ENCODE measurements at places on chromosomes 6 and 20.

GRCh38 chr6:10071631-10072220, 343.1 kb downstream of the TFAP2A start:
- no peak for DNase-seq

DNA sequence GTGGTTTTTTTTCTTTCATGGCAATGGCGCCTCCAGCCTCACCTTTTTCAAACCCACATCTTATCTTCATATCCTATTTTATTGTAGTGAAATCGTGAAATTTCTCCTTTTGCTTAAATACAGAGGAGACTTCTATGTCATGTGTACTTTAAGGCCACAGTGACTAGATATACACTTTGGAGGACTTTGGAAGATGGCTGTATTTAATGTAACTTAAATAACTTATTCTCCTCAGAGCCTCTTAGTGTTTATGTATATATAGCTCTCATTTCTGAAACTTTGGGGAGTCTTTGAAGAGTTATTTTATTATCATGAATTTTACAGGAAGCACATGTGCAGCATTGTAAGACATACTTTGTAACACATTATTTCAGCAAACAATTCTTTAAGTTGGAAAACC, 968 bp downstream of the LAMA2 start:
- no peak for DNase-seq

GRCh38 chr6:100700009-100700408, 181.1 kb downstream of the ASCC3 start:
- DNase-seq = no peak

DNA sequence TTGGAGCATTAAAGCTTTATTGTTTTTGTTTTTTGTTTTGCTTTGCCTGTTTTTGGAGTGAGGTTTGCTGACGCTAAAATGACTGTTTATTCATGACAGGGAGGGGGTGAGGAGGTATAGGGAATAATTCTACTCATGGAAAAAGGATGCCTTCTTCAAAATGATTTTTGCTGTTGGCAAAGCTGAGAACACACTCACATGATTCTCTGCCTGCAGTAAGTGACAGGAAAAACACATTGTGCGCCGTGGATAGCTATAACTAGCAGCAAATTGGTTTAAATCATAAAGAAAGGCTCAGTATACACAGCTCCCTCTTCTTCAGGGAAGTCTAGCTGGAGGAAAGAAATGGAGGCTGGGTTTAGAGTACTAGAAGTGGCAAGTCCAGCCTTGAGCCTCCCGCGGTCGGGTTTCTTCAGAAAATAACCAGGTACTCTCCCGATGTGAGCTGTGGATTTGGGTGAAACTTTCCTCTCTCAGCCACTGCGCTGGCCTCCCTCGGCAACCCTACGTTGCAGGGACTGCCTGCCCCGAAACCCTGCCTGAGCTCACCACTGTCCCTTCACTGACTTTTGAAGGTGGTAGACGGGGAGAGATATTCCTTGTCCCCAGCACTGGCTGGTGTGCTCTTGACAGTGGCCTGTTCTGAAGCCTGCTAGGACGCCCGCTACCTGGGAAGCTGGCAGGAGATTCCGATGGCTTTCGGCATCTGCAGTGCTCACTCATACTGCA, 278.2 kb downstream of the NRN1 start:
- DNase-seq = no peak

- no peak for DNase-seq
Observed at GRCh38 chr20:37396416-37397075, 50.6 kb downstream of the SRC start.

GRCh38 chr6:167336844-167337630, 12.2 kb downstream of the TTLL2 start:
- no peak for DNase-seq

DNA sequence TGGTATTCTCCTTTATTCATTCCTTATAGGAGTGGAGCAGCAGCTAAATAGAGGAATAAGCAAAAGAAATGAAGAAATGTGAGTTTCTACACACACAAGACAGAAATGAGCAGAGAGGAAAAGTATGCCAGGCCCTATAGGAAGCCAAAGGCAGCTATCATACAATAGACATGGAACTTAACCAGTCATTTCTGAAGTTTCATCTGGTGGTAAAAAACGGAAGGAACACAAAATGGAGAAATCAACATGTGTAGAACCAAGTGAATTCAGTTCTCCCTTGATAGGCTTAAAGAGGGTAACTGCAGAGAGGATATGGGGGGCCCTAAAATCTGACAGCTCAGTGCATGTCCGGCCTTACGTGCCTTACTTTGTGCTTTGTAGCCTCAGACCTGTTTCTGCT, 44.6 kb downstream of the TSBP1 start:
- no peak for DNase-seq

DNA sequence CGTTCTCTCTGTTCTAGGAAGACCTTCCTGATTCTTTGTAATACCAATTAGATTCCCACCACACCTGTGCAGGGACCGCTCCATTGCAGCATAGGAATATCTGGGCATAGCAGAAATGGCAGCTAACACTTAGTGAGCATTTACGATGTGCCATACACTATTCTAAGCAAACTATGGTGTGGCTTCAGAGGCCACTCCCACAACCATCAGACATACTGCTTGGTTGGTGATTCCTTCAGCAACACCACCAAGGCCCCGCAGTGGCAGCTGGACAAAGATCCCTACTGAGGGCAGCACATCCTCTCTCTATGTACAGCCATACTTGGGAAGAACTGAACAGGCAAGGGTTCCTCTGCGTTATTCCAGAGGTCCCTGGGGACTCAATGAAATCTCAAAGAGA, 6.2 kb downstream of the KCNK5 start:
- no peak for DNase-seq

GRCh38 chr6:11922901-11923300, 89.2 kb upstream of the HIVEP1 start:
- DNase-seq = peak; percentile 54

DNA sequence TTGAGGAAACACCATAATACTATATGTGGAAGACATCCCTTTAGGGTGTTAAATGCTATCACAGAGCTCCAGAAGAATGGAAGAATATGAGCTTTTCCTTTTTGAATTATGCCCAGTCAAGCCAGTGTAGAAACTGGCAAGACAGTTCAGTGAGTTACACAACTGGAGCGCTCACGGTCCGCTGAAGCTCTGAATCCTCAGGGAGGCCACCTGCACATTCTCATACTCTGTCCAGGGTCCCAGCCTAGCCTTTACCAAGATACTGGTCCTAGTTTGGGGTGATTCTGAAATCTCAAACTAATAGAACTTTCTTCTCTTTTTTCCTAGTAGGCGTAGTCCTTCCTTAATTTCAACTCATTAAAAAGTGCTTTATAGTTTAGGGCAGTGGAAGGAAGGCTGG, 51.3 kb downstream of the ALDH8A1 start:
- DNase-seq = no peak

DNA sequence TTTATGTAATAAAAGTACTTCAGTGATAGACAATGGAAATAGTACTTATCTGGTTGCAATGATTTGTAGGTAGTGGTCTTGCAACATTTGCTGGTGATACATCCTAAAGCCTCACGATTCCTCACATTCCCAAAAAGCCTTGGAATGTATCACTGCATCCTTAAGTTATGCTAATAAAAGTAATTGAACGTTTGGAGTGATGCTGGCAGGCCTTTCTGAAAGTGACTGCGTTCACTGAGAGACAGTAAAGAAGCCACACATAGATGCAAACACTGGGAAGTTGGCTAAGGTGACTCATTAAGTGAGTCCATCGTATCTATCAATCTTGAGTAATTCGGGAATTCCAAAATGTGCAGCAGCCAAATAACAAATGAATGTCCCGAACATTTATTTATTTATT, 444.1 kb upstream of the SOX4 start:
- DNase-seq = peak; percentile 93

DNA sequence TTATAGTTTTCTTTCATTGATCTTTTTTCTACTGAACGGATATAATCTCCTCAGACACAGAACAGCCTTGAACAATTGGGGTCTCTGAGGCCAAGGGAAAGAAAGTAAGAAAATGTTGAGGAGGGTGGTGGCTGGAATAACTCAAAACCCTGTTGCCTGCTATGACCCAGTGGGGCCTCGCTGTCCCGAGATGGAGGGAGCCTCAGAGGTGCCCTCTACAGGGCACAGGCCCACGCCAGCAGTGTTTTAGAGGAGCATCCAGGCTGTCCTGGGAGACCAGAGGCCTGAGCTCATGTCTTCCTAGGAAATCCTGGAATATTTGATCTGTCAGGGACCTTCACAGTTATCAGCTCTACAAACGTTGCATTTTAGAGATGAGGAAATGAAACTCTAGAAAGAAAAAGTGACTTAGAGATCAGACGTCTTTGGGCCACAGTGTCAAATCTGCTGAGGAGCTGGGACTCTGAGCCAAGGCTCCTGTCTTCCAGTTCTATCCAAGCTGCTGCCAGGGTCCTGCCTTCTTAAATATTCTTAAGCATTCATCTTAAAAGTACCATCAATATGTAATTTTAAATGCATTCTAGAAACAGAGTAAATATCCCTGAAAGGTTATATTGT, 26.3 kb downstream of the ALDH5A1 start:
- DNase-seq = peak; percentile 27

- peak; percentile 14 for DNase-seq
Observed at GRCh38 chr6:154806804-154807203, 73.6 kb downstream of the SCAF8 start.

- no peak for DNase-seq
Observed at GRCh38 chr6:88748141-88748540, 215.3 kb downstream of the RNGTT start.

- peak; percentile 59 for DNase-seq
Observed at GRCh38 chr6:144248003-144248402, 37.1 kb upstream of the UTRN start.

DNA sequence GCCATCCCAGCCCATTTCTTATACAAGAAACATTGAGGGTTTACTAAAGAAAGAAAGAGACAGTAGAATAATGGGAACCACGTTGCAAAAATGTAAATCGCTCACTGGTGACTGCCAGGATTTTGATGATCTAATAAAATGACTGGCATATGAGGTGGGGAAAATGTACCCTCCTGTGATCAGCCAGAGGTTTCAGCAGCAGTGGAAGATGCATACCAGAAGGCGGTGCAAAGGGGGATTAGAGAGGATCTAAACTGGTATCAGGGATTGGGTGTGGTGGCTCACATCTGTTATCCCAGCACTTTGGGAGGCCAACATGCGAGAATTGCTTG, 60.8 kb upstream of the DDR1 start:
- no peak for DNase-seq

- no peak for DNase-seq
Observed at GRCh38 chr20:37502654-37503053, 18.4 kb upstream of the NNAT start.

- no peak for DNase-seq
Observed at GRCh38 chr6:165729307-165729936, 66.4 kb upstream of the PDE10A start.

DNA sequence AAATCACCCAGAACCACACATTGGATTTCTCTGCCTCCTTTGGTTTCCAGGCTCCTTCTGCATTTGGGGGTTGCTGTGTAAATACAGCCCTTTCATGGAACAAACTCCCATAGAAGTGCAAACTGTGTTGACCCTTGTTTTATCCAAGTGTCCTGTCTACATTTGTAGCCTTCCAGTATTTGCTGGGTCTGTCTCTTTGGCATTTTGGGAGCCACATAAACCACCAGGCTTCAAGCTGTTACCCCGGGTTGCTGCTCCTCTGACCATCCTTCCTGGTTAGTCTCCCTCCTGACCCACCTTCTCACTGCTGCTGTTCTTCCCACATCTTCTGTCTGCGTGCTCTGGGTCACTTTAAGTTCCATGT, 7.6 kb upstream of the MTHFD1L start:
- DNase-seq = no peak

GRCh38 chr6:7313505-7314165, 636 bp upstream of the SSR1 start:
- DNase-seq = no peak

- DNase-seq = no peak
Observed at GRCh38 chr6:147033267-147033666, 170.9 kb upstream of the STXBP5 start.

- DNase-seq = peak; percentile 57
Observed at GRCh38 chr6:156164701-156165452, 612.3 kb upstream of the ARID1B start.

DNA sequence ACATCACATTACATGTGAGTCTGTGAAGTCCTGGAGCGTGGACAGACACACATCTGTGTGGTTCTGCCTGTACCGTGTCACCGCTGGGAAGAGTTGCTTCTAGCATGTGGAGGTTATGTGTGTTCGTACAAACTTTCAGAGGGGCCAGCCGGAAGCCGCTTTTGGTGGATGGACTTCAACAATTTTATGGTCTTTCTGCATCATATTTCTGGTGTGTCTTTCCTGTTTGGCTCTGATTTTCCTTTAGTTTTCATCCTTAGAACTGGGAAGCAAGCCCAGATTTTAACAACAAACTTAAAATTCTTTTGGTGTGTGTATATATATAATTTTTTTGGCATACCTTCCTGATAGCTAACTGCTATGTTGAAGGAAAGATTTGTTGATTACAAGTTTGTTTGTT, 71.2 kb downstream of the TIAM2 start:
- DNase-seq = peak; percentile 67

DNA sequence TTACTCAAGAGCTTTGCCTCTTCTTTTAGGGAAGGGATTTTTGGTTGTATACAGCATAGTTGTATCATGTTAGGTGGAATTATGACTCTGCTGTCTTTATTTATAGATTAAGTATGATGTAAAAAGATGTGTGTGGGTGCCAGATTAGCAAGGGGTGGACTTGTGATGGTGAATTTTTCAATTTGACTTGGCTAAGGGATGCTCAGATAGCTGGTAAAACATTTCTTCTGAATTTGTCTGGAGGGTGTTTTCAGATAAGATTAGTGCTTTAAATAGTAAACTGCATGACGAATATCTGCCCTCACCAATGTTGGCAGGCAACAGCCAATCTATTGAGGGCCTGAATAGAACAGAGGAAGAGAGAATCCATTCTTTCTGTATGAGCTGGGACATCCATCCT, 173.3 kb upstream of the TNFAIP3 start:
- no peak for DNase-seq

- no peak for DNase-seq
Observed at GRCh38 chr6:136058852-136059251, 191.3 kb downstream of the MTFR2 start.

GRCh38 chr6:33313709-33314514, at the start of gene TAPBP:
TSS of gene TAPBP (minus strand) at chr6:33314078. CDS start at chr6:33314041, 37 bp downstream.
- DNase-seq = peak; percentile 55

GRCh38 chr20:22977047-22977785, 57.9 kb upstream of the SSTR4 start:
- no peak for DNase-seq

GRCh38 chr6:159904497-159904911, 13.7 kb downstream of the MAS1 start:
- DNase-seq = no peak

DNA sequence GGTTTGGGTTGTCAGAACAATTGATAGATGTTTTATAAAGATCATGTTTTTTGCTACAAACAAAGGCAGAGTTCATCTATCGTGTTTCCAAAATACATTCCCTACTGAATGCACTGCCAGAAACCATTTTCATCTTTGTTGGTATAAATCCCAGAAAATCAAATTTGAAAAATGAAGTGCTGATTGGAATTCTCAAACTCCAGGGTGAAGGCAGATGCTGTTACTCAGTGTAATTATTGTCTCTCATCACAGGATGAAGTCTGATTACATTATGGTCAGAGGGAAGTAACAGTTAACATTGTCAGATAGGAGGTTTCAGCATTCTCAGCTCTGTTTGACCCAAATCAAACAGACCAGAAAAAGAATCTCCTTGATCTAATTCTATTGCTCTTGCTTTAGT, 198.4 kb upstream of the KCNK16 start:
- peak; percentile 14 for DNase-seq

- no peak for DNase-seq
Observed at GRCh38 chr6:94736236-94736635, 841.1 kb upstream of the MANEA start.

- DNase-seq = peak; percentile 79
Observed at GRCh38 chr6:57432157-57432556, 114.7 kb downstream of the PRIM2 start.

- DNase-seq = peak; percentile 56
Observed at GRCh38 chr6:5746759-5747130, 260.0 kb downstream of the NRN1 start.

Data from fibroblast of skin of abdomen (primary cell).